AG04450 (cell line): ENCODE measurements at places on chromosomes 13 and 19.

DNA sequence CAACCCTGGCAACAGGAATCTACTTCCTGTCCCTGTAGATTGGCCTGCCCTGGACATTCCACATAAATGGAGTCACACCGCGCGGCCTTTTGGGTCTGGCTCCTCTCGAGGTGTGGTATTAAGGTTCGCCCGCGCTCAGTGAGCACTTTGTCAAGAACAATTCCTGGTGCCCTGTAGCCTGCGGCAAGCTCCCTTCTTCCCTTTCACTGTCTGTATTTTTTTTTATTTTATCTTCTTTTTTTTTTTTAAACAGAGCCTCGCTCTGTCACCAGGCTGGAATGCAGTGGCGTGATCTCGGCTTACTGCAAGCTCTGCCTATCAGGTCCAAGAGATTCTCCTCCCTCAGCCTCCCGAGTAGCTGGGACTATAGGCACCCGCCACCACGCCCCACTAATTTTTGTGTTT lies 28.3 kb downstream of the PEX11G start:
- DNase-seq, result no peak

GRCh38 chr19:19643158-19644053 lies at the start of gene GMIP:
Gene GMIP (minus strand): TSS chr19:19643657. CDS start chr19:19643529, 128 bp downstream.
- no peak for DNase-seq

- DNase-seq, result no peak
Observed at GRCh38 chr19:18776736-18777135, 14.4 kb downstream of the COMP start.

GRCh38 chr19:11295665-11296245 lies at the start of gene TSPAN16:
Gene TSPAN16 (plus strand): TSS chr19:11296160. CDS start chr19:11296298, 138 bp downstream.
- DNase-seq, result no peak

GRCh38 chr13:92681239-92681638 lies 545.4 kb upstream of the GPC6 start:
- no peak for DNase-seq

DNA sequence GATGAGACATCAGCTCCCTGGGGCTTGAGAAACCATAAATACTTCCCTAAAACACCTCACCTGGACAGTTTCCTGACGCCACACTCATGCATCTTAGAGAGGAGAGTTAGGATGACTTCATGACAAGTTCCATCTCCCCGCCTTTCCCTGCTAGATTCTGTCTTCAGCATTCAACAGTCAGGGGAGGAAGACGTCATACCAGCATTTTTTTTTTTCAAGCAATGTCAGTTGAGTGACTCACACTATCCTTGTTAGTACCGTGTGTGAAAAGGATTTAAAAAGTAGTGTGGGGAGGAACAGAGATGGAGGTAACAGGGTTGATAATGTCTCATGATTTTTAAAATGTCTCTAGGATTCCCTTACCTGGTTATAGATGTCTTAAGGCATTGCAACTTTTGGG lies at the start of gene OR7D2:
TSS of gene OR7D2 (plus strand) at position 79 of the 400 bp plus-strand sequence. CDS start 6,803 bp downstream, outside the sequence.
- no peak for DNase-seq

DNA sequence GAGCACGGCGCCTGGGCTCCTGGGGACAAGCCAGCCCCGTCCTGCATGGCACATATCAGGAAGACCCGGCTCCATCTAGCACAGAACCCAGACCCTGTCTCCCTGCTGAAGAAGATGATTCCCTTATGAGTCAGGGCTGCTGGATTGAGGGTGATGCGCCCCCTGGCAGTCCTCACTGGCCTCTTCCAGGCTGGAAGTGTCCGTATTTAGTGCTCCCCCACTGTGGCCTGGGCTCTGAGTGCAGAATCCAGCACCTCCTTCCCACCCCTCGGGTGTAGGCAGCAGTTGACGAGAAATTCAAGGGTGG lies 14.9 kb downstream of the COMP start:
- no peak for DNase-seq

- no peak for DNase-seq
Observed at GRCh38 chr13:53474878-53475277, 446.3 kb downstream of the OLFM4 start.

GRCh38 chr13:72567566-72567965 lies 159.9 kb downstream of the MZT1 start:
- DNase-seq, result no peak

GRCh38 chr13:114118086-114118485 lies 14.3 kb downstream of the RASA3 start:
- no peak for DNase-seq

GRCh38 chr13:46795321-46795720 lies 1.6 kb downstream of the ESD start:
- no peak for DNase-seq

GRCh38 chr13:36420437-36420891 lies 11.8 kb upstream of the CCNA1 start:
- DNase-seq, result peak; percentile 23

DNA sequence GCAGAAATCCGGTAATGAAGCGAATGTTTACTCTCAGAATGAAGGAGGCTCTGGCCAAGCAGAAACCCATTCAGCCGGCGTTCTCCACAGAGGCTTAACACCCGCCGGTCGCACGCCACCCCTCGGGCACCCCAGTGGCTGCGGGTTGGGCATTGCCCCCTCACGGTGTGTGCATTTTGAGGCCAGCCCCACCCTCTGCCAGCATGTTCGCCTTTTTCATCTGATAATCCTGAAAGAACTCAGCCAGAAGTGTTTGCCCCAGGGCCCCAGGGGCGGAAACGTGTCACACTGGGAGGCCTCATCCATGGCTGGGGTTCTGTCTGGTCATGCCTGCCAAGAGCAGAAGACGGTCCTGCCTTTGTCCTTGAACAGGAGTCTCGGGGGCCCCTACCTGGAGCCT lies 34.2 kb downstream of the COMP start:
- DNase-seq, result no peak

DNA sequence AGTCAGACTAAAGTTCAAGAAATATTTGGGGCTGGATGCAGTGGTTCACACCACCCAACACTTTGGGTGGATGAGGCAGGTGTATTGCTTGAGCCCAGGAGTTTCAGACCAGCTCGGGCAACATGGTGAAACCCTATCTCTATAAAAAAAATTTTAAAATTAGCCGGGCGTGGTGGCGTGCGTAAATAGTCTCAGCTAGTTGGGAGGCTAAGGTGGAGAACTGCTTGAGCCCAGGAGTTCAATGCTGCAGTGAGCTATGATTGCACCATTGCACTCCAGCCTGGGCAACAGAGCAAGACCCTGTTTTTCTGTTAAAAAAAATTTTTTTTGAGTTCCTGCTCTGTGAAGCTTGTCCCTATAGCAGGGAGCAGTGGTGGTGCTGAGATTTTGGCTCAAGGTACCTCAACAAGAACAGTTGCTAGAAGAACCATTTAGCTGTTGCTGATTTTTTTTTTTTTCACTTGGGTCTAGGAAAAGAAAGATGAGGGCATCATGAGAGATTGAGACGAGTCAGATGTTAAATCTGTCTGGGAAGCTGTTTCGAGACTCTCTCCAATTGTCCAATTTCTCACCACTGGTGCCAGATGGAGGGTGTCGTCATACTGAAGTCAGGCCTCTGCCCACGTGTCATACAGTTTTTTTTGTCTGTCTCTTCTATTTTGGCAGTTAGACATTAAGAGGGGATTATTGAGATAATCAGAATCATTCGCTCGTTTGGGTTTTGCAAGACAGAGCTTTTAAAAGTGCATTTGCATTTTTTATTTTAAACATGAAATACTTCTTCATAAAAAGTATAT lies 3.7 kb downstream of the SLC25A42 start:
- DNase-seq, result no peak

DNA sequence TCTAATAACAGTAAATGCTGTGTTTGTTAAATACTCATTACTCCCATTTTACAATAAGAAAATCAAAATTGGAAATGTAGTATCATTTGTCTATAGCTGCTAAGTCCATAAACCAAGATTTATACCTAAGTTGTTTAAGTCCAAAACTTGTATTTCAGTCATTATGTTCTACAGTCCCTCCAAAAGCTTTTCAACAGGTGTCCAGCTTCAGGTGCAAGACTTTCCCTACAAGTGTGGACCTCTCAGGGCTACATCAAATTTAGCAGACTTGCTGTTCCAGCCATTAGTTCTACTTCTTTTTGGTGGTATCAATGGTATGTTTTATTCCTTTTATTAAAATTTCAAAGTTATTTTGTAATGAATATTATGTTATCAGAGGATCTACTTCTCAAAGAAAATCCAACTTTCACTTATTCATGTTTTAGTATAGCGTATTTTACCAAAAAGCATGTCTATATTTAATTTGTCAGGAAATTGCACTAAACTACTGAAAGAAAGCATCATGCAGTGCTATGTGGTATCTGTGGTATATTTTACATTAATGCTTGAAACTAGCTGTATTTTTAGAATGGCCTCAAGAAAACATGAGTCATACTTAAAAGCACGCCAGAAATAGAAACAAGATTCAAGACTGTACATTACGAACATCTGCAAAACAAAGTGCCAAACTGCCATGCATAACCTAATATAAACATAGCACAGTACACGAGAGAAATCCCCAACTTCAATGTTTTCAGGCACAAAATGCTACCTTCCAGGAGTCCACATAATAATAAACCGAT lies 44.5 kb downstream of the VWA8 start:
- peak; percentile 66 for DNase-seq

DNA sequence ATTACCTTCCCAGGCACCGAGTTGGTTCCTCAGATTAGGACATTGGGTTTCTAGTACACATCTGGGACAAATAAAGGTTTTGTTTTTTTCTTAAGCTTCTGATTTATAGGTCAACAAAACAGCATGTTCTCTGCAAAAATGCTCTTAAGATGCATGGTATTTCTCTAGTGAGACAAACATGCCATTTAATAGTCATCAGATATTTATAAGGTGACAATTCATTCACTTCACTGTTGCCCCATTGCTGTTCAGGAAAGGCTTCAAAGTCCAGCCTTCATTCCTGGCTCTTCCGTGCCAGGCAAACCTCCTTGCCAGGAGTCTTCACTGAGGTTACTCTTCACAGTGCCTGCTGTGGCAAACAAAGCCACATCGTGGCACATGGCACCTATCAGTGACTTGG lies 156.3 kb upstream of the FNDC3A start:
- no peak for DNase-seq

- no peak for DNase-seq
Observed at GRCh38 chr19:4115050-4115817, 8.7 kb downstream of the MAP2K2 start.

DNA sequence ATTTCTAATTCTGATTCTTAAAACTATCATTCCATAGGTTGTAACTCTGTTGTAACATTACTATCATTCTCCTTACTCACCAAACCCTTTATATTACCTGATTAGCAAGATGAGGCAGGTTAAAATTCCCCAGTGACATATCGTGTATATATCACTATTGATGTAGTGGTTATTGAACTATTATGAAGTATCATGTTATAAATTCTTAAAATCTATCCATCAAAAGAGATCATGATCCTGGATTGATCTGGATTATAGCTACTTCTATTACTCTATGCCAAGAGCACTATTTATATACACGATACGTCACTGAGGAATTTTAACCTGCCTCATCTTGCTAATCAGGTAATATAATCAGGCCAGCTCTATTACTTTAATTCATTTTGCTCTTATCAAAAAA lies 533.9 kb downstream of the SLITRK6 start:
- no peak for DNase-seq

GRCh38 chr19:3047496-3048189 lies 14.7 kb downstream of the TLE5 start:
- DNase-seq, result peak; percentile 23

DNA sequence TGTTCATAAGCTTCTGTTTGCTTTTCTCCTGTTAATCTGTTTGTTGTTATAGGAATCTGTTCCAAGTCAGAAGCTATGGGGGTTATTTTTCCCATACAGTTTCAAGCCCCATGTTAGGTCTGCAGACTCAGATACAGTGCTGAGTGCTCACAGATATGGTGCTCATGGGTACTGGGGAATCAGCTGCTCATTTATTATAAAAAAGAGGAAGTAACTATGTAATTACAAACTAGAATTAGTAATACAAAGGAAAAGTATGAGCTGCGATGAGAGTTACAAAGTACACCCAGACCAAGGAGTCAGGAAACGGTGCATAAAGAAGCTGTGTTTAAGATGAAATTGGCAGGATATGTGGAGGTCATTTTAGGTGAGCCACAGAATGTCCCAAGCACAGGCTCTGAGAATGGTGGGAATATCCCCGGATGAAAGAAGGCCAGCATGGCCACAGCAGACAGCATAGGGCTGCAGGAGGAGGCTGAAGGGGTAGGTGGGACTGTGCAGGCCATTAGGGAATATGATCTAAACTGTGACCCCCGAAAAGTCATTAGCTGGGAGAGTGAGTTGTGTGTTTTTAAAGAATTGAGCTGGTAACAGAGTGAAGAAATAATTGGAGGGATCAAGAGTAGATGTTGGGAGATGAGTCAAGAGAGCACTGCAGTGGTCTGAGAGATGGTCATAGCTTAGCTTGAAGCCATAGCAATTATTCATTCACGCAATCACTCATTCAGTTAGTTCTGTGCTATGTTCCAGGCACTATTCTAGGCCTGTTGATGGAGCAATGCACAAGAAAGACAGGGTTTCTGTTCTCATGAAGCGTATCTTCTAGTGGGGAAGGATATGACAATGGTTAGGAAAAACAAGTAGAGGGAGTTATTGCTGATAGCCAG lies 177.4 kb upstream of the UBL3 start:
- no peak for DNase-seq

GRCh38 chr13:39389013-39389412 lies 214.0 kb downstream of the LHFPL6 start:
- DNase-seq, result no peak

DNA sequence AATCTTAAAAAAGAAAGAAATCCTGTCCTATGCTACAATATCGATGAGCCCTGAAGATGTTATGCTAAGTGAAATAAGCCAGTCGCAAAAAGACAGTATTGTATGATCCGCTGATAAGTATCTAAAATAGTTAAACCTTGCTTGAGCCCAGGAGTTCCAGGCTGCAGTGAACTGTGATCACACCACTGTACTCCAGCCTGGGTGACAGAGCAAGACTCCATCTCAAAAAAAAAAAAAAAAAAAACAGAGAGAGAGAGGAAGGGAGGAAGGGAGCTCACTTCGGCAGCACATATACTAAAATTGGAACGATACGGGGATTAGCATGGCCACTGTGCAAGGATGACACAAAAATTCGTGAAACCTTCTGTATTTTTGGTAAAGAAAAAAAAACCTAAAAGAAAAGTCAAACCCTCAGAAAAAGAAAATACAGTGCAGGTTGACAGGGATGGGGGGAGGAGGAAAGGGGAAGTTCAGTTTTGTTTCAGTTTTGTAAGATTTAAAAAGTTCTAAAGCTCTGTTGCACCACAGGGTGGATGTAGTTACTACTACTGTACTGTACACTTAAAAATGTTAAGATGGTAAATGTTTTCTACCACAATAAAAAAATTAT lies 8.4 kb downstream of the CLASRP start:
- DNase-seq, result no peak

DNA sequence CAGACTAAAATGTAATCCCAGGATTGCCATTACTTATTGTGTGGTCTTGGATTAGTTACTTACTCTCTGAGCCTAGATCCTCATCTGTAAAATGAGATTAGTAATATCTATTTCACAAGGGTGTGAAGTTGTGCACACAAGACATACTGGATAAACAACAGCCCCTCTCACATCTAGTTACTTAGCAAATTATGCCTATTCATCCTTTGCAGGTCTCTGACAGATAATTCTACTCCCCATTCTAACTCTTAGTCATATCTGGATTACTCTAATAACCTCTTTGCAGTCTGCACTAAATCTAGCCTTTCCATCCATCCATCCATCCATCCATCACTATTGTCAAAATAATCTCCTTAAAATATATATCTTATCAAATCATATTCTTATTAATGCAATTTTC lies 12.4 kb downstream of the MTRF1 start:
- DNase-seq, result no peak
